ENCODE measurements at places on chromosomes 2 and 18. TPM values are rescaled to one million over a fixed set of nuclear protein-coding genes. Genes with fewer than 3 reads are reported as not detected.

- no peak for DNase-seq
Measured at GRCh38 chr18:70457223-70457622, 168.4 kb downstream of the SOCS6 start.

- DNase-seq, result no peak
Measured at GRCh38 chr2:133241224-133241571, 327.1 kb downstream of the NCKAP5 start.

GRCh38 chr18:32695534-32695933, 77.3 kb downstream of the KLHL14 start:
- DNase-seq, result no peak

GRCh38 chr18:8595445-8595844, 13.8 kb upstream of the RAB12 start:
- no peak for DNase-seq

The HOXD10 gene
- total RNA-seq, result 18.8 TPM

The RTP5 gene
- not detected for total RNA-seq

The CENPA gene
- total RNA-seq, result 24.4 TPM

GRCh38 chr2:241914542-241914941, 45.0 kb downstream of the RTP5 start:
- no peak for DNase-seq

DNA sequence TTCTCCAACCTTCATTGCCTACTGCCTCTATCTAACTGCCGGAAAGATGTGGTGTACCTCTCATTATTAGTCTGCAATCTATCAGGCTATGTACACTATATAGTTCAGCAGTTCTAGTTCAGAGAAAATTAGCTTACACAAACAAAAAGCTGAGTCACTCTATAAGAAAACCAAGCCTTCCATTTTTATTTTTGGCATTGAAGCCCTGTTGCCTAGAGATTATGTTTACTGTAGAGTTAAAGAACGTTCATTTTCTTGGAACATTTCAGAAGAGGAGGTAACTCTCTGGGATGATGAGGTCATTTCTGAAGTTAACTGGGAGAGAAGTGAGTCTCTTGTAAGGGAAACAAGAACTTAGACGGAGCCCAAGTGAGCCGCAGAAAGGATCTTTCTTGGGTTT, 133.5 kb downstream of the FAM124B start:
- peak; percentile 26 for DNase-seq

- no peak for DNase-seq
Measured at GRCh38 chr2:88247531-88247930, 77.4 kb downstream of the THNSL2 start.

GRCh38 chr18:68417826-68418225, 297.1 kb downstream of the TMX3 start:
- DNase-seq, result no peak

DNA sequence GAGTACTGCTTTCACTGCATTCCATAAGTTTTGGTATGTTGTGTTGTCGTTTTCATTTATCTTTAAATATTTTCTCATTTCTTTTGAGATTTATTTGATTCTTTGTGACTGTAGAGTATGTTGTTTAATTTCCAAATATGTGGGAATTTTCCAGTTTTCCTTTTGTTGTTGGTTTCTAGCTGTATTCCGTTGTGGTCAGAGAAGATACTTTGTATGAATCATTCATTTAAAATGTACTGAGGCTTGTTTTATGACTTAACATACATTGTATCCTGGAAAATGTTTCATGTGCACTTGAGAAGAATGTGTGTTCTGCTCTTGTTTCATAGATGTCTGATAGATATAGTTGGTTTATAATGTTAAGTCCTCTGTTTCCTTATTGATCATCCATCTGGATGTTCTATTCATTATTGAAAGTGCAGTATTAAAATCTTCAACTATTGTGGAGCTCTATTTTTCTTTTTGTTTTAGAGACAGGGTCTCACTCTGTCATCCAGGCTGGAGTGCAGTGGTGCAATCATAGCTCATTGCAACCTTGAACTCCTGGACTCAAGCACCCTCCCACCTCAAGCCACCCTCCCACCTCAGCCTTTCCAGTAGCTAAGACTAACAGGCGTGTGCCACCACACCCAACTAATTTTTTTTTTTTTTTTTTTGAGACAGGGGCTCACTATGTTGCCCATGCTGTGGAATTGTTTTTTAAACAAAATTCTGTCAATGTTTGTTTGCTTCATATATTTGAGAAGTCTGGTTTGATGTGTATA, 96.8 kb downstream of the TAF4B start:
- no peak for DNase-seq

DNA sequence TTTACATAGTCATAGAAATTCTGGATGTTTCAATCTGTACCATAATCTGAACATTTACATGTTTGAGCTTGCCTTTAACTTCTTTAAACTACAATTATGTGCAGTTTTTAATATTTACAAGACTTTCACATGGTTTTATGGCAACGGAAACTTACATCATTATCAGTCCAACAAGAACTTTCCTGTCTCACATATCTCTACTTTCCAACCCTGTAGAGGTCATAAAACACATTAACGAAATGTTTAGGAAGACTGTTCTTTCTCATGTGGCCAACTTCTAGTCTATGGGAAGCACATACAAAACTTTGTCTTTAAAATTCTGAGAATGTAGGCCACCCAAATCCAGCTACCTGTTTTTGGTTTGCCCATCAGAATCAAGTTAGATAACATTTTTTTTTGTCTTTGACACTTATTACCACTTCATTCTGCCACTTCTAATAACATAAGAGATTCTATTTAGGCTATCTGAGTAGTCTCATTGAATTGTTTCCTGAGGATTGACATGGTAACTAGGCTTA, 693.2 kb downstream of the KCNJ3 start:
- DNase-seq, result no peak

DNA sequence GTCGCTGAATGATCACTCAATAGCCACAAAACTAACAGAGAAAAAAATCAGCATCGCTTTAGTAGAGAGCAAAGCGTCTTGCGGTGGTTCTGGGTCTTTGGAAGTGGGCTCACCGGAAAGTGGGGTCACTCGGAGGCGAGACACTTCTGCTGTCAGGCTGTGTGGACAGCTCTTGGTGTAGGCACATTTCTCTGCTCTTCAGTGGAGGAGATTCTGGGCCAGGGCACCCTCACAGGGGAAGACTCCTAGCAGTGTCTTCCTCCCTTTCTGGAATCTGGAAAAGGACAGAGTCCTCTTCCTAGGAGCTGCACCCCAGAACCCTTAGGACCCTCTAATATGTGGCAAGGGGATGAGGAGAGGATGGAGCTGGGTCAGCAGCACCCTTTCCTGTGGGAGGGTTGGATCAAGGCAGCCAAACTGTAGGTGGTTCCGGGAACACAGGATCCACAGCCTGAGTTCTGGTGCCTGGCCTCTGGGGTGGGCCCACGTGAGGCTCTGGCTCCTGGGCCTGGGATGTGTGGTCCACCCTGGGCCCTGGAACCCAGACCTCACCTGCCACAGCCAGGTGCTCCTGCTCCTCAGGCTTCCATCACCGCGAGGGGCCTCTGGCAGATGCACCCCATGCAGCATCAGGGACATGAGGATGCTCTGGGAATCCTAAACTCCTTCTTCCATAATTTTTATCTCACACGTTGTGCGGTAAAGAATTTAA, 25.1 kb downstream of the GPR35 start:
- no peak for DNase-seq

GRCh38 chr2:95372845-95373244, 29.7 kb upstream of the FAHD2A start:
- no peak for DNase-seq

The MEIS1 gene
- total RNA-seq, result 0.23 TPM

DNA sequence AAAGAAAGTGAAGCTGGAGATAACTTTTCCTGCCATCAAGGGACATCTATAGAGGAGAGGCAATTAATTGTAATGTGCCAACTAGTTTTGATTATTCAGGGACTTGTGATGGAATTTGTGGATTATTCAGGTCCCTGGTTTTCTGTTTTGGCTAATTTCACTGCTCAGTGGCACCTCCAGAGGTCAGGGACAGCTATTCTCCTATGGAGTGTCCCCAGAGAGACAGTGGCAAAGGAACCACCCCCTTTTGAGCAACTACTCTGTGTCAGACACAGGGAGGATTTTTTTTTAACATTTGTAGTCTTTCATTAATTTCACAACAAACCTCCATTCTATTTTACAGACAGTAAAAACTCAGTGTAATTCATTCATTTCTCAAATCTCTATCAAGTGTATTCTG, 206.0 kb upstream of the SPRED2 start:
- DNase-seq, result no peak

The GPR155 gene
- total RNA-seq, result 0.87 TPM

The TUBA4B gene
- total RNA-seq, result 0.52 TPM

- no peak for DNase-seq
Measured at GRCh38 chr2:126777620-126777978, 121.1 kb upstream of the TEX51 start.

GRCh38 chr18:74654638-74655037, 57.0 kb downstream of the ZNF407 start:
- DNase-seq, result no peak

DNA sequence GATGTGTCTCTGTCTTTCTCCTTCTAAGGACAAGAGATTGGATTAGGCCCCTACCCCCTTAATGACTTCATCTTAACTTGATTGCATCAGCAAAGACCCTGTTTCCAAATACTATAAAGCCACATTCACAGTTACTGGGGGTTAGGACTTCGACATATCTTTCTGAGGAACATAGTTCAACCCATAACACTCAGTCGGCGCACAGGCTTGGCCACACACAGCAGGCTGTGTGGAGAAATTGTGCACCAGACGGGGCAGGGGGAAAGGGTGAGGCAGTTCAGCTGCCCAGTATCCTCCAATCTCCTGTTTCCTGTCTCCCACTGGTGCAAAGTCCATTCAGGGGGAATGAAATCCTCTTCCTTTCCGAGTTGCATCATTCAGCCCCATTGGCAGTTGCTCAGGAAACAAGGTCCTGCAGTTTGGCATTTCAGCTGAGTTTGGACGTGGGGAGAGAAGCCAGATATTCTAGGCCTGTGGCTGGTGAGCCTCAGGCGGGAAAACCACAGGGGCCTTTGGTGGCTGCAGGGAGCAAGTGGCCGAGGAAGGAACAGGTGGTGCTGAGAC, 9.4 kb upstream of the RAPGEF4 start:
- DNase-seq, result peak; percentile 3

The ACTR1B gene
- 50.6 TPM for total RNA-seq

The FOXI3 gene
- 0.17 TPM for total RNA-seq

DNA sequence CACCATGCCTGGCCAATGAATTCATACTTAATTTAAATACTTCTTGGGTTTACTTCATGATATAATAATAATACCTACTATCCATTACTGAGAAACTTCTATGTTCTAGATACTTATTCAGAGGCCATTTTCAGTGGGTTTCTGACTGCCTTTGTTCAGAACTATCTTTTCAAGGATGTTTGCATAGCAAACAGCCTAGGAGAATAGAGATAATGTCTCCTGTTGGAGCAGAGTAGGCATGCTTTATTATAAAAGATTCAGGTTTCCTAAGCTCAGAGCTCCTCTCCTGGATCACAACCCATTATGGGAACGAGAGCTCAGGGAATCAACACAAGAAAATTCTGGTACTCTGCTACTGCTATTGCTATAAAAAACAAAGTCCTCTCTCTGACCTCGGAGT, 11.1 kb downstream of the FASTKD1 start:
- DNase-seq, result no peak

DNA sequence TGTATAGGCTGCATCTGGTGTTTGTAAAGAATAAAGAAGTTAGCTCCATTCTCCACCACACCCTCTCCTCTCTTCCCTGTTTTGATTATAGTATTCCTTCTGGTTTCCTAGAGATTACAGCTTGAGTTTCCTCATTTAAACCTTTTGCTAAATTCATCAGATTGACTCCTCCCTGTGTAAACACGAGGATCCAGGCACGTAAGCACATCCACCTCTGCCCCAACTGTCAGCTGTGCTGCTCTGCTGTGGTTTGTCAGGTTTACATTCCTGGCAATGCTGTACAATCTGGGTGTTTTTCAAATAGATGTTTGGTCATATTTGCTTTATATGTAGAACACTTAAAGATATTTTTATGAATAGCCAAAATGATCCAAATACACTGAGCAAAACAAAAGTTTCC, 302.8 kb downstream of the PTGR3 start:
- DNase-seq, result no peak
